ENCODE measurements at places on chromosomes 3 and 15.

GRCh38 chr15:69852916-69853315 lies 244.8 kb downstream of the TLE3 start:
- no peak for DNase-seq

DNA sequence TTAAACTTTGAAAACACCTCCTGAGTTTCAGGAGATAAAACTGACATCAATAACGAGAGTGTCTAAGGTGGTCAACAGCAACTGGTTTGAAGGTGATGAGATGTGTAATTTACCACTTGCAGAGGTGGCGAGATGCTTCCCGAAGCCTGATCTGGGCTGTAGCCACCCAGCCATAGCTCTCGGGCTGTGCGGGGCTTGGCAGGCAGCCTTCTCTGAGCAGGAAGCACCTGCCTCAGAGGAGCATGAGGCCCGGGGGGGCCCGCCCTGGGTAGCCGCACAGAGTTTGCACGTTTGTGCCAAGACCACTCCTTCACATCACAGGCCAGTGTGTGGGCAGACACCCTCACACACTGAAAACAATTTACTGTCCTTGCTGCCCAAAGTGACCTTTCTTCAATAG lies 220.3 kb downstream of the CACNA2D3 start:
- no peak for DNase-seq

GRCh38 chr15:42163947-42164550 lies 7.6 kb upstream of the PLA2G4F start:
- DNase-seq, result no peak

- no peak for DNase-seq
Observed at GRCh38 chr3:30890907-30891306, 3.6 kb downstream of the GADL1 start.
